G401 (cell line): ENCODE measurements at places on chromosomes 13 and 19.

DNA sequence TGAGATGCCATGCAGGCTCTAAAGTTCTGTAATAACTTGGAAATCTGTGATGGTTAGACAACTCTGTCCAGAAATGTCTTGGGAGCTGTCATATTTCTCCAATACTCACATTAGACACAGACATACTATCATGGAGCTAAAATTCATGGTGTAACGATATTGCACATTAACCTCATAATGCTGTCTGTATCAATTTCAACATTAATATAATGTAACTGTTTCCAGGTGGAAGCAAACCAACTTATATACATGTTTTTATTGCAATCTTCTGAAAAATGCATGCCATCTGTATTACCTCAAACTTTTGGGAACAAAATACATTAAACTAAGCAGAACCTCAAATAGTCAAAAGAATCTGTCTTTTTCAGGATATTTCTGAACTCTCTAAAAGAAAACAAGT lies 14.7 kb upstream of the SPART start:
- DNase-seq, result no peak

DNA sequence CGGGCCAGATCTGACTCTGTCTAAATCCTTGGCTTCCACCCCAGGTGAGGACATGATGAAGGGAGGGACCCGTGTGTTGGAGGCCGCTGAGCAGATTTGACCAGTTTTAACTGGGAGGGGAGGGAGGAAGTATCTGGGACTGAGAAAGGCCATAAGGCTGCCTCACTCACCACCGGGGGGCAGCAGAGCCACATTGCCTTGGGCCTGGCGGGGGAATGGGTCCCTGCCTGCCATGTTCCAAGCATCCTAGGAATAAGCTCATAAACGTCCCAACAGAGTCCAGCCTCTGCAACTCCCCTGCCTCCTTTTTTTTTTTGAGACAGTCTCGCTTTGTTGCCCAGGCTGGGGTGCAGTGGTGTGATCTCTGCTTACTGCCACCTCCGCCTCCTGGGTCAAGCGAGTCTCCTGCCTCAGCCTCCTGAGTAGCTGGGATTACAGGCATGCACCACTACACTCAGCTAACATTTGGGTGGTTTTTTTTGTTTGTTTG lies 15.5 kb downstream of the MAST3 start:
- DNase-seq, result peak; percentile 86

- DNase-seq, result no peak
Observed at GRCh38 chr19:20028611-20029010, 10.7 kb downstream of the ZNF682 start.

GRCh38 chr19:35153701-35154524 lies 622 bp upstream of the FXYD5 start:
- DNase-seq, result no peak

DNA sequence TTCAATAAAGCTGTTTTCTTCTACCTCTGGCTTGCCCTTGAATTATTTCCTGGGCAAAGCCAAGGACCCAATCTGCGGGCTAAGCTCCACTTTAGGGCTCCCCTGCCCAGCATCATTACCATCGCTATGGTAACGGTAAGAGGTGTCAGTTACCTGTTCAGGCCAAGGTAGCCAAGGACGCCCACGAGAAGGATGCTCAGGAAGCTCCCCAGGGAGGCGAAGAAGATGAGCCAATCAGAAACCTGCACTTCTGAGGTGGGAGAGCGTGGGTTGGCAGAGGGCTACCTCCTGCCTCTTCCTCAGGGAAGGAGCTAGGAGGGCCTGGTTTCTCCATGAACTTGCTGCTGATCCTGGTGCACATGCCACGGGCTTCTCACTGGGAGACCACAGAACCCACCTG lies 24.7 kb downstream of the IL12RB1 start:
- DNase-seq, result no peak
